Activated T-cell treated with anti-CD3 and anti-CD28 coated beads, Interleukin-2, amount 50 U/mL, for 72 hours (primary cell): ENCODE measurements at places on chromosomes 7 and 10. TPM values are rescaled to one million over a fixed set of nuclear protein-coding genes. Genes with fewer than 3 reads are reported as not detected.

OR9A2 gene
- total RNA-seq = 0.32 TPM

DNA sequence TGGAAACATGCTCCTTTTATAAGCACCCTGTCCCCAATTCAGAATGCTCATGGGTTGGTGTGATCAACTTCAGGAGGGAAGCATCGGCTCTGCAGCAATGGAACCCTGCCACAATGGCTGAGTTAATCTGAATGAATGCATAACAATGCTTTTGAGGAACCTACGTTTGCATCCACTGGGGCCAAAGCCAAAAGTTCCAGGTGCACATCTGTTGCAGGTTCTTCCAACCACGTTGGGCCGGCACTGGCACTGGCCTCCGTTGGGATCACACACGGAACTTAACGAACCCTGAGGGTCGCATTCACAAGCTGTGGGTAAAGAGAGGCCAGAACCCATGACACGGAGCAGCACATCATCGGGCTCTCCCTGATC, 43.4 kb downstream of the LAMB1 start:
- peaks cover 7% of the 10 kb centered on the region for H3K27me3 ChIP-seq
- H3K4me1 ChIP-seq = no peaks in the 10 kb centered on the region
- no peaks in the 10 kb centered on the region for H3K36me3 ChIP-seq
- no peak for DNase-seq
- no peak overlapping the region for H3K27ac ChIP-seq

- no peaks in the 10 kb centered on the region for H3K36me3 ChIP-seq
- no peak overlapping the region for H3K27ac ChIP-seq
- H3K4me3 ChIP-seq = no peak overlapping the region
- peaks cover 40% of the 10 kb centered on the region for H3K27me3 ChIP-seq
- peak; percentile 48 for DNase-seq
Observed at GRCh38 chr10:23158370-23158769, 33.7 kb upstream of the PTF1A start.

LIPM gene
- not detected for total RNA-seq

SPDYE3 gene
- total RNA-seq = not detected

DNA sequence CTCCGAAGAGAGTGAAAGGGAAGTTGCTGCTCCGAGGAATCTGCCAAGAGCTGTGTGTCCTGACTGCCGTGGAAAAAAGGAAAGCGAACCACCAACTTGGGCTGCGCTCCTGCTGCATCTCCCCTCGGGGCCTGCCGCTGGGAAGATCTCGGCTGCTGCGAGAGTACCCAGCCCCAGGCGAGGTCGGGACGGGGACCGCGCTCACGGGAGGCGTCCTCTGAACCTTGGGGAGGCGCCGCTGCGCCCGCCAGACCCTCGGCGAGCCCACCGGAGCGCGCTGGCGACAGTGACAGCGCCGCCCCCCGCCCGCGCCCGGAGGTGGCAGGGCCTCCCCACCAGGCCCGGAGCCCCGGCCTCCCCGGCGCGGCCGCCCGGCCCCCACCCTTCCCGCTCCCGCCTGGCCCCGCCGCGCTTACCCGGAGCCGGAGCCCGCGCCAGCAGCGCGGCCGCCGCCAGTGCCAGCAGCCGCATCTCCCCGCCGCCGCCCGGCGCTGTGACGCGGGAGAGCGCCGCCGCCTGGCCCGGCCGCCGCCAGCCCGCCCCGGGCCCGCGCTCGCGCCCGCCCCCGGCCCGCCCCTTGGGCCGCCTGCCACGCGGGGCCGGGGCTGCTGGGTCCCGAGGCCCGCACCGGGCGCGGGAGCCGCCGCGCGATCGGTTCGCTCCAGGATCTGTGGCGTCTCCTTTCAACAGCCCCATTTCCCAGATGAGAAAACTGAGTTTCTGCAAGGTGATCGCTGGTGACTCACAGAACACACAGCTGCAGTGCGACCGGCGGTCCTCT, at the start of gene VSTM4:
Gene VSTM4 (minus strand): TSS at position 508 of the 781 bp plus-strand sequence. CDS start 37 bp downstream, at position 471.
- H3K4me3 ChIP-seq = peak within 1 kb of the TSS; percentile 55
- peak; percentile 20 for DNase-seq
- H3K27me3 ChIP-seq = peaks cover 40% of the 10 kb centered on the region
- H3K27ac ChIP-seq = no peak within 1 kb of the TSS

GIMAP2 gene
- 59.4 TPM for total RNA-seq

DNA sequence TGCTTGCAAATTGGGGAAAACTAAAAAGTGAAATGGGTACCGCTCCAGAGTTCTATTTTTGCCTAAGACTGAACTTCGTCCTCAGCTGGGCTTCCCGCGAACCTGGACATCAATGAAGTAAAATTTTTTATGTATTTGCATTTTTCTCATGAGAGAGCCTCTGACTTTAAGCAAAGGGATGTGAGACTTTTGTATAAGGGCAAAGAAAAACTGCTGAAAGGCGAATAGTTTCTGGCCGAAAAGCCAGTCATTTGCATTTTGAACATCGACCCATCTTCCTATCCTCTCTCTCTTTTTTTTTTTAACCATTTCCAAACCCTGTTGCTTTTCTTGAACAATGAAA, 573 bp downstream of the PMPCB start:
- no peaks in the 10 kb centered on the region for H3K27me3 ChIP-seq
- H3K4me3 ChIP-seq = peak overlapping the region; percentile 94
- peaks cover 12% of the 10 kb centered on the region for H3K36me3 ChIP-seq
- DNase-seq = no peak
- H3K27ac ChIP-seq = peak overlapping the region; percentile 98
- H3K4me1 ChIP-seq = peaks cover 45% of the 10 kb centered on the region

GRCh38 chr10:21159669-21160068, 262.6 kb upstream of the NEBL start:
- no peak overlapping the region for H3K27ac ChIP-seq
- no peak for DNase-seq
- no peak overlapping the region for H3K4me3 ChIP-seq
- H3K36me3 ChIP-seq = no peaks in the 10 kb centered on the region

GRCh38 chr7:2104107-2104710, 128.5 kb downstream of the MAD1L1 start:
- peak overlapping the region; percentile 38 for H3K4me3 ChIP-seq
- no peaks in the 10 kb centered on the region for H3K27me3 ChIP-seq
- DNase-seq = peak; percentile 82
- H3K27ac ChIP-seq = peak overlapping the region; percentile 18
- peaks cover 3% of the 10 kb centered on the region for H3K36me3 ChIP-seq
- H3K4me1 ChIP-seq = peaks cover 48% of the 10 kb centered on the region

DNA sequence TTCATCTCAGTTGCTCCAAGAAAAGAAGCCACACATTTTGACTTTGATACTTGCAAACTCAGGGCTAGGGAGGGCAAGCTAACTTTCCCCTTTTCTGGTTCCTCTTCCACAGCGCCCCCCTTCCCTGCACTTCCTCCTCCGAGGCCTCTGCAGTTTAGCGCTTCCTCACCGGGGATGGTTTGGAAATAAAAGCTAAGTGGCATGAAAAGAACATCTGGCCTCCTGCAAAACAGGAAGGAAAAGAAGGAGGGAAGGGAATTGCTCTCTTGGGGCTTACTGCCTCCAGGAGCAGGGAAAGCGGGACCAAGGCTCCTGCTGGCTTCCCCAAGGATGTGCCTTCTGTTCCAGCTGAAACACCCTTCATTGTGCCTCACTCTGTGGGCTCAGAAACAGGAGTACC, 42.3 kb downstream of the PRKCQ start:
- DNase-seq = no peak
- H3K27ac ChIP-seq = peak overlapping the region; percentile 25
- peaks cover 2% of the 10 kb centered on the region for H3K36me3 ChIP-seq

CRYGN gene
- 0.35 TPM for total RNA-seq

POM121C gene
- 72.5 TPM for total RNA-seq

- H3K27me3 ChIP-seq = no peaks in the 10 kb centered on the region
- H3K4me1 ChIP-seq = no peaks in the 10 kb centered on the region
- DNase-seq = no peak
- H3K27ac ChIP-seq = no peak overlapping the region
Observed at GRCh38 chr7:157596026-157596425, 259.2 kb downstream of the DNAJB6 start.

DNA sequence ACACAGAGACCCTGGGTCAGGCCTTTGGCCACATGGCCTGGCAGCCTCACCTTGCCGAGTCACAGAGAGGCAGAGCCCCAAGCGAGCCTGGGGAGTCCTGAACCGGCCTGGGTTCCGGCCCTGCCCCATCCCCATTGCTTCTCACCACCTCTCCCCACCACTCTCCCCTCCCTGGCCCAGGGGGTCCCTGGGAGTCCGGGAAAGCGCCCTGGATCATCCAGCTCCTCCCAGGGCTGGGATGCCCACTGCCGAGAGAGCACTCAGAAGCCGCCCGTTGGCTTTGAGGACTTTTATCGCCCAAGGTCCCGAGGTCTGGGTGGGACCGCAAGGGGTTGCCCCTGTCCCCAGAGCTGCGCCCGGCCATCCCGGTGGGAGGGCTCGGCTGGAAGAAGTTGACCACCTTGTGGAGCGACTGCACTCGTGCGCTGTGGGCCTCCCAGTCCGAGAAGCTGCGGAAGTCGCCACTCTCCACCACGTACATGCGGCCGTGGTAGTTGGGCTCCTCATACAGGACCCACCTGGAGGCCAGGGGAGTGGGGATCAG, 8.1 kb downstream of the CRYGN start:
- H3K27me3 ChIP-seq = no peaks in the 10 kb centered on the region
- DNase-seq = no peak
- H3K4me3 ChIP-seq = no peak overlapping the region
- H3K4me1 ChIP-seq = peaks cover 51% of the 10 kb centered on the region

- no peak overlapping the region for H3K27ac ChIP-seq
- H3K4me1 ChIP-seq = no peaks in the 10 kb centered on the region
- H3K36me3 ChIP-seq = peaks cover 1% of the 10 kb centered on the region
Observed at GRCh38 chr7:13414181-13414580, 575.3 kb downstream of the ETV1 start.

DNA sequence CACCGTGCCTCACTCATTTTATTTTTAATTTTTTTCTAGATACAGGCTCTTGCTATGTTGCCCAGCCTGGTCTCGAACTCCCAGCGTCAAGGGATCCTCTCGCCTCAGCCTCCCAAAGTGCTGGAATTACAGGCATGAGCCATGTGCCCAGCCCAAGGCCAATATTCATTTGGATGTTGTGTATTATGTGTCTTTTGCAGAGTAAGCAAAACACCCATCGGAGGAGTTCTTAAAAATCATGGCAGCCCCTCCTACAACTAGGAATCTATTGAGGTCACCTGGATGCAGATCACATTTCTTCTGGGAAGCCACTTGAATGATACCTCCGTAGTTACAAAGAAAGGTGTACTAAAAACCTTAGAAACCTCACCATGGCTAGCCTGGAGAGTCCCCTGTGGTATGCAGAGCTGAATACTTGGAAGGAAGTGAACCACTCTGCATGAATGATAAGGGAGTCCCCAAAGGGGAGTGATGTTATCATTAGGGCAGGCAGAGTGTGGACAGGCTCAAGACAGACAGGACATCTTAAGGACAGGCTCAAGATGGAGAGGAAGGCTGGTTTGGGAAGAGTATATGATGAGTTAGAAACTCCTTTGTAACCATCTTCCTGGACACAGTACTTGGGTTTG, 185.7 kb downstream of the TAX1BP1 start:
- H3K36me3 ChIP-seq = no peaks in the 10 kb centered on the region
- H3K27ac ChIP-seq = peak overlapping the region; percentile 61
- peaks cover 8% of the 10 kb centered on the region for H3K4me1 ChIP-seq
- DNase-seq = no peak
- no peaks in the 10 kb centered on the region for H3K27me3 ChIP-seq

- H3K27me3 ChIP-seq = peaks cover 33% of the 10 kb centered on the region
- H3K4me3 ChIP-seq = no peak overlapping the region
- no peaks in the 10 kb centered on the region for H3K4me1 ChIP-seq
Observed at GRCh38 chr10:93560541-93560940, 5.9 kb upstream of the FFAR4 start.

- no peak overlapping the region for H3K27ac ChIP-seq
- no peaks in the 10 kb centered on the region for H3K4me1 ChIP-seq
- H3K4me3 ChIP-seq = no peak overlapping the region
- no peak for DNase-seq
- no peaks in the 10 kb centered on the region for H3K36me3 ChIP-seq
- H3K27me3 ChIP-seq = no peaks in the 10 kb centered on the region
Observed at GRCh38 chr7:68697796-68698280, 900.4 kb upstream of the AUTS2 start.

DNA sequence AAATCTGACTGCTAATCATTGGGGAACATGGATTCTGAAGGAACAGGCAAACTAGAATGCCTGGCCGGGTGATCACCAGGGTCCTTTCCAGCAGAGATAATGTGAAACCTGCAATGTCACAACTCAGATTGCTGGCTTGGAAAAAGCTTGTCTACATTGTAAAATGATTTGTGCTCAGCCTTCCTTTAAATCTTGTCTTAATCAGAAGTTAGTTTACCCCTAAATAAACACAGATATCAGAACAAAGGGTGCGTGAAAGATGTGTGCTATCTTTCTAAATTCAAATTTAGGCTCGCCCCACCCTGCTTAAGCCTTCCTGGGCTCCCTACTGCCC, 26.3 kb downstream of the COBL start:
- no peaks in the 10 kb centered on the region for H3K36me3 ChIP-seq
- no peak for DNase-seq
- H3K4me1 ChIP-seq = no peaks in the 10 kb centered on the region
- H3K4me3 ChIP-seq = no peak overlapping the region

GRCh38 chr7:99001482-99002147, 123.3 kb downstream of the TRRAP start:
- peak overlapping the region; percentile 27 for H3K4me3 ChIP-seq
- H3K36me3 ChIP-seq = peaks cover 2% of the 10 kb centered on the region
- peak overlapping the region; percentile 86 for H3K27ac ChIP-seq

DNA sequence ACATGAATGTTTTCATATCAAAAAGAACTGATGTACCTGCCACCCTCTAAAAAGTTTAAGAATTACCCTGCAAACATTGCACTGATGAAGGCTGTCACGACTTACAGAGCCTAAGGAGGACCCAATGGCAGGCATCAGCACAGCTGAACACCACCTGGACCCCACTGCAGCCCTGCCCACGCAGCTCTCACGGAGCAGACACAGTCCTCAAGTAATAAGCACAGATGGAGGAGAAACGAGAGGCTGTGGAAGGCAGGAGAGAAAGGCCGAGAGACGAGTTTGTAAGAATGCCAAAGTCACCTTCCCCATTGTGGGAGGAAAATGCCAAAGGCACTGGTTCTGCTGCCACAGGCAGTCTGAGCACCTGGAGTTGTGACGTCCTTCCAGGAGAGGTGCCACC, 135.0 kb downstream of the DLG5 start:
- no peak for DNase-seq

- H3K27me3 ChIP-seq = no peaks in the 10 kb centered on the region
- no peak overlapping the region for H3K4me3 ChIP-seq
- no peaks in the 10 kb centered on the region for H3K4me1 ChIP-seq
Observed at GRCh38 chr10:116088985-116089384, 184.0 kb downstream of the GFRA1 start.

CALCR gene
- not detected for total RNA-seq

TMEM139 gene
- 1.3 TPM for total RNA-seq

EVX1 gene
- 0.07 TPM for total RNA-seq

LIPJ gene
- total RNA-seq = not detected

GRCh38 chr7:148661471-148661870, 37.2 kb upstream of the CUL1 start:
- H3K27me3 ChIP-seq = no peaks in the 10 kb centered on the region
- DNase-seq = no peak
- no peaks in the 10 kb centered on the region for H3K4me1 ChIP-seq
- no peak overlapping the region for H3K4me3 ChIP-seq
- H3K36me3 ChIP-seq = no peaks in the 10 kb centered on the region
- no peak overlapping the region for H3K27ac ChIP-seq

EPDR1 gene
- total RNA-seq = 1.7 TPM

- H3K27ac ChIP-seq = no peak overlapping the region
- no peaks in the 10 kb centered on the region for H3K4me1 ChIP-seq
- H3K27me3 ChIP-seq = no peaks in the 10 kb centered on the region
- H3K4me3 ChIP-seq = no peak overlapping the region
- DNase-seq = no peak
- no peaks in the 10 kb centered on the region for H3K36me3 ChIP-seq
Observed at GRCh38 chr10:66505003-66505657, 420.7 kb upstream of the LRRTM3 start.

ANXA11 gene
- total RNA-seq = 207 TPM

GBX1 gene
- not detected for total RNA-seq
